ENCODE measurements at places on chromosomes 2 and 18.

- DNase-seq, result no peak
Observed at GRCh38 chr2:140679752-140680151, 1451.1 kb downstream of the LRP1B start.

GRCh38 chr2:191556463-191556862, 121.5 kb upstream of the NABP1 start:
- no peak for DNase-seq

DNA sequence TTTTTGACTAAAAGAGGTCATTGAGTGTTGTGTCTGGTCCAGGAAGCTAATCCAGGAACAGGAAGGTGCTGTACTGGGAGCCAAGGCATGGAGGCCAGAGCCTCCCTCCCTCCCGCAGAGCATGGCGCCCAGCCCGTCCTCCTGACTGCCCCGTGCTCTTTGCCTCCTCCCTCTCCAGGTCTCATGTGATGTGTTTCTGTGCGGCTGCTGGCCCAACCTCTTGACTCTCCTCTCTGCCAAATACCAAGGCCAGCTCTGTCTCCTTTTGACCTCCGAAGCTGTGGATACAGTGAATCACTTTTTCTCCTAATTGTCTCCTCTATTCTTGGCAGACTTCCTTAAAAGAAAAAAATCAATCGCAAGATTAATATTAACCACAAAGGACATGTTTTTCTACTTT, 284.1 kb downstream of the PHLPP1 start:
- peak; percentile 27 for DNase-seq

DNA sequence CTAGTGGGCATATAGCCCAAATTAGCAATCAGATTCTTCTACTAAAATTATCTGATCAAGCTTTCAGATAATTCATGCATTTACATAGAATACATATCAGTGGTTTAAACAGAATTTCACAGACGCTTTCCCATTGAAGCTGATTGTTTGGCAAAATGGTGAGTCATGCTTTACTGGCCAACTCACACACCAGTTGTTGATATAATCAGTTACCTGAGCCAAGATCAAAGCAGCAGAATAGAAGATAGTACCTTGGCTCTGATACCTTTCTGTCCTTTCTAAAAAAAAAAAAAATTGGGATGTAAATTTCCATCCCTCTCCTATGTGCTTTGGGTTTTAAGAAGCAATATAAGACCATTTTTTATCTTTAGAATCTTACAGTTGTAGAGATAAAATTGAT, 178.0 kb downstream of the MCFD2 start:
- DNase-seq, result peak; percentile 34

GRCh38 chr2:101157272-101157671, 6.1 kb upstream of the TBC1D8 start:
- DNase-seq, result no peak

GRCh38 chr2:9217838-9218770, 11.5 kb downstream of the ASAP2 start:
- DNase-seq, result no peak

GRCh38 chr2:158968396-158969161, at the start of gene TANC1:
TANC1 (plus strand) TSS chr2:158968640; CDS start chr2:159065911, 97,271 bp downstream.
- DNase-seq, result peak; percentile 94

DNA sequence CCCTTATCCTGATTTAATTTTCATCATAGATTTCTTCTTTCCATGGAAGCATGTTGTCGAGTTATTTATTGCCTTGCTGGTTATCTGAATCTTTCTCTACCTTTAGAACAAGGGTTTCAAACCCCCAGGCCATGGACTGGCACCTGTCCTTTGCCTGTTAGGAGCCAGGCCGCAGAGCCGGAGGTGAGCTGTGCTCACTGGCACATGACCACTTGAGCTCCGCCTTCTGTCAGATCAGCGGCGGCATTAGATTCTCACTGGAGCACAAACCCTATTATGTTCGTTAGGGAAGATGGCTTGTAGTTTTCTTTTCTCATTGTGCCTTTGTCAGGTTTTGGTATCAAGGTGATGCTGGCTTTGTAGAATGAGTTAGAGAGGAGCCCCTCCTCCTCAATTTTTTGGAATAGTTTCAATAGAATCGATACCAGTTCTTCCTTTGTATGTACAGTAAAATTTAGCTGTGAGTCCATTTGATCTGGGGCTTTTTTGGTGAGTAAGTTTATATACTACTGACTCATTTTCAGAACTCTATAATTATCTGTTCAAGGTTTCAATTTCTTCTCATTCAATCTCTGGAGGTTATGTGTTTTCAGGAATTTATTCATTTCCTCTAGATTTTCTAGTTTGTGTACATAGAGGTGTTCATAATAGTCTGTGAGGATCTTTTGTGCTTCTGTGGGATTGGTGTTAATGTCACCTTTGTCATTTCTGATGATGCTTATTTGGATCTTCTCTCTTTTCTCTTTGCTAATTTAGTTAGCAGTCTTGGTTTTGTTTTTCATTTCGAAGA, 668.0 kb upstream of the FAM98A start:
- DNase-seq, result no peak

GRCh38 chr18:58887613-58887963, 22.9 kb downstream of the ZNF532 start:
- DNase-seq, result no peak

- DNase-seq, result no peak
Observed at GRCh38 chr2:44245083-44245861, 30.0 kb upstream of the SLC3A1 start.

- DNase-seq, result no peak
Observed at GRCh38 chr2:14751581-14751980, 119.1 kb downstream of the LRATD1 start.

GRCh38 chr2:235692671-235693171, 198.9 kb downstream of the AGAP1 start:
- no peak for DNase-seq

DNA sequence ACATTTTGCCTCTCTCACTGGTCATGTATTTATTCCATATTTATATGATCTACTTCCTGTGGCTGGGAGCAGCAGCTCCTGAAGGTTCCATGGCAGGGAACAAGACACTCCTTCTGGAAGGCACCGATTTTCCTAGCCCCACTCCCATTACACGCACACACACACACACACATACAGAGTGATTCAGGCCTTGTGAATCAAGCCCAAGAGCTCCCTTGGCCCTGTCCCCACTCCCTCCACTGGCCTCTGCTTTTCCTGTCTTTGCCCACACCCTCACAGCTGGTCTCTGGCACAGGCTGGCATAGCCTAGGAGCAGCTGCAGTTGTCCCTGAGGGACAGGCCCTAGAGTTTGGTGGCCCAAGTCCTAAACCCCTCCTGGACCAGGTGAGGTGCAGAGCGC, 201.7 kb downstream of the NAPG start:
- DNase-seq, result peak; percentile 39

DNA sequence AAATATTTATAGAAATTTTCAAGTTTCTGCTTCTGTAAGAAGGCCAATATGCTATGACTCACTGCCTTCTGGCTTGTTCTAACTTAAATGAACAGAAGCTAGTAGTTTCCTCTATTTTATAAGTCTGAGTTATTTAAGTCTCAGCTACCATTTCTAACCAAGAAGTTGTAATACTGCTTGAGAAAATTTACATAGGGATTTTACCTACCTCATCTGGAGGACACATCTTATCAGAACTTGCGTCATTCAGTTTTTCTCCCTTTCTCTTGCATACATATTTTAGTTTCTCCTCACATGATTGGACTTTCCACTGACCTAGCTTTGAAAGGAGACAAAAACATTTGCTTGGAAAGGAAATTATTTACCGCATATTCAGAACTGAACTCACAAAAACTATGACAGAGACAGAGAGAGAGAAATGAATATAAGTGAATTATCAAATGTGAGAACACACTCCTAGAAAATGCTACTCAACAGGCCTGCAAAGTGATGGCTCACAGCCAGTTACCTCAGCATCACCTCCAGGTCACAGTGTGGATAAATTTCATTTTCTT, 81.1 kb upstream of the CD302 start:
- DNase-seq, result peak; percentile 25

DNA sequence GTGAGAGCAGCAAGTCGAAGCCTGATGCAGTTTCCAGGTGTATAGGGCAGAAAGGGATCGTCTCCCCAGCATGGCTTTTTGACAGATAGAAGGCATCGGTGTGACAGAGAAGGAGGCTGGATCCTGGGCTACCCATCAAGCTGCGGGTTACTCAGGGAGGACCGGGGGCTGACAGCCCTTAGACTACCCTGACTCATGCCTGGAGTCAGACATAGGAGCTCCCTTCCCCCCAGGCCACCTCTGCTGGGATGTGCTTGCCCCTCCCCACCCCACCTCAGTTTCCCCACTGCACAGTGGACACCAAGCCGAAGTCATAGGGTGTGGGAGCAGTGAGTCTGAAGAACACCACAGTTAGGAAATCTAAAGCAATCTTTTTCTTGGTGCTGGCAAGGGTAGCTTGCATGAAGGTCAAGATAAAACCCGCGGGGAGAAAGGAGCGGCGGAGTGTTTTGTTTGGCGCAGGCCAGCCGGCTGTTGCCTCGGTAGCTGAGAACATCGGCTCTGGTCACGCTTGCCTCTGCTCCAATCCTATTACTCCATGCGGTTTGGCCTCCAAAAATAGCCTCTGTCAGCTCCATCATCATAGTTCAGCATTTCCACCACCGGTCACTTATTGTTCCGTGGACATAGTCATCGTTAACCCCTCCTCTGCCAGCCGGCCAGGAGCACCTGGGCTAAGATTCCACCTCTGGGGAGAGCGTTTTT, 169.2 kb upstream of the GLI2 start:
- DNase-seq, result peak; percentile 48

- no peak for DNase-seq
Observed at GRCh38 chr2:12270876-12271588, 445.7 kb upstream of the TRIB2 start.

- no peak for DNase-seq
Observed at GRCh38 chr18:64091526-64091925, 57.4 kb downstream of the LINC00305 start.

DNA sequence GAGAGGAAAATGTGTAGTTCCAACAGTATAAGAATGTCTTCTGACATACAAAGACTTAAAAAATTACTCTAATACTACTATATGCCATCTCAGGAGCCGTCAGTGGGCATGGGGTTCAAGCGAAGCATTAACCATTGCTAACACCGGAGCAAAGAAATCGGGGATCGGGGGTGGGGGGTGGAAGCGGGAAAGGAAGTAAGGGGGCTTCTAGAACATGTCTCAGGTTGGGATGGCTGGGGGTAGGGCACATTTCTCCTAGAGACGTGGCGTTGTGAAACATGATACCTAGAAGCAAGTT, 702 bp downstream of the LMAN1 start:
- peak; percentile 78 for DNase-seq

- no peak for DNase-seq
Observed at GRCh38 chr18:49412679-49413078, 47.8 kb downstream of the DYM start.

DNA sequence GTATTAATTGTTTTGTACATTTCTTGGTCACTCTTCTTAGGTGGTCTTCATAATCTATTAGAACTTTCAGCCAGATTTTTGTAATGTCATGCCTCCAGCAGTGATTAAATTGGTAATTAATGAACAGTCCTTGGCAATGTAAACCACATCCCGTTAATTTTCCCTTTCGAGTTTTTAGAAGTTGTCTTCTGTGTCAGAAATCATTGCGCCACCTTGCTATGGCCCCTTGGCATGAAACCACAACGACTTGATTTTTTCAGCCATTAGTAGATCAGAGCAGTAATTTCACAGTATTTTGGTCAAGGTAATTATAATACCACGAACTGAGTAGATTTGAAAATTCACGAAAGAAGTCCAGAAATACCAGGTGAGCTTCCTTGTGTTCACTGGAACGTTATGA, 86.0 kb upstream of the OTX1 start:
- DNase-seq, result no peak

- DNase-seq, result no peak
Observed at GRCh38 chr18:50569930-50570329, 10.0 kb downstream of the MAPK4 start.

- peak; percentile 28 for DNase-seq
Observed at GRCh38 chr2:191942090-191942738, 95.3 kb upstream of the CAVIN2 start.

DNA sequence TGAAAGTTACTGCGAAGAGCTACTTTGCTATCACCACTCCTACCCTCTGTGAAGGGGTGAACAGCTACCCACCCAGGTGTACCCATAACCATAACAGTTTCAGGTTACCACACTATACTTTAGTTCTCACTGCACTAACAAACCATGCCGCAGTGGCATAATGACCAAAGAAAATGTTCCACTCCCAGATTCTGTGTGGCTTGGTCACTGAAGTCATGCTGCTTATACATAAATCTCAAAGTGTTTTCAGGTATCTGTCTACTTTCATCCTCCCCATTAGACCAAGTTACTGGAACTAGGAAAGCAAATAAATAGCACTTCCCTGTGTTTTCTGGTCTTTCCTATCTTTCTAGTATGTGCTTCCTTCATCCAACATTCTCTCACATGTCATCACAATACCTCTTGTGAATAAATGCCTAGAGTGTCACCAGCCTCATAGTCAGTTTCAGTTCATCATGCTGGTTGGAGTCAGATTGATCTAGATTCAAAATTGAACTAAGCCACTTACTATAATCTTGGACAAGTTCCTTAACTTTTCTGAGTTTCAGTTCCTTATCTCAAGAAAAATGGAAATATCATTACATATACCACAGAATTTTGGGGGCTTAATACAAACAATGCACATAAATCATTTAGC, 293.6 kb downstream of the FSIP2 start:
- DNase-seq, result no peak

DNA sequence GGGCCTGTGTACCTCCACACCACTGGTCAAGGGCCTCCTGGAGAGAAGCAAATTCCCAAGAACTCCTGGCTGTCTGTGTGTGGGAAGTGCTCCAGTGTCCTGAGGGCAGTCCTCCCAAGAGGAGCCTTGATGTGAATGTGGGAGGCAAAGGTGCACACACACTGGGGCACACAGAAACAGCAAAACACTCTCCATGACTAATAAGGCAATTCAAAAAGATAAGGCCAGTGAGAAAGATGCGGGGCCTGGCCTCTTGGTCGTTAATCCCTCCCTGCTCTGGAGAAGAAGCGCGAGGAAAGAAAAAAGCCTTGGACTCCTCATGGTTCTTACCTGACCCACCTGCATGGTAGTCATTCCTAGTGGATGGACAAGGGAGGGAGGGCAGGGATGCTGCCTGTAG, 373.2 kb downstream of the SLC4A3 start:
- no peak for DNase-seq

DNA sequence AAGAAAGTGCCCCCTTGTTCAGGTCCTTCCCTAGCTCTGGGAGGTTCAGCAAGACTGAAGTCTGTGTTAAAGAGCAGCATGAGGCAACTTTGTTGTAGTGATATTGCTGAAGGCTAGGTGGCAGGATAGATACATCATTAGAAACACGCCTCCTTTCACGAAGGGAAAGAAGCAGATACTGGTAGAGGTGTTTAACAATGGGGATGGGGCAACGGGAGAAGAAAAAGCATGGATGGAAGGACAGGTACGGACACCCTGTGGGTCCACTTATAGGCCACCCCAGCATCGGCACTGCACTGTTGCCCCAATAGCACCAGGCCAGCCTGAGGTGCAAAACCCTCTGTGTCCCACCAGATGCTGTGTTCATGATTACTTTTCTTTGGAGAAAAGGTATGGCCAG, 3.5 kb upstream of the IGFBP5 start:
- DNase-seq, result peak; percentile 68

DNA sequence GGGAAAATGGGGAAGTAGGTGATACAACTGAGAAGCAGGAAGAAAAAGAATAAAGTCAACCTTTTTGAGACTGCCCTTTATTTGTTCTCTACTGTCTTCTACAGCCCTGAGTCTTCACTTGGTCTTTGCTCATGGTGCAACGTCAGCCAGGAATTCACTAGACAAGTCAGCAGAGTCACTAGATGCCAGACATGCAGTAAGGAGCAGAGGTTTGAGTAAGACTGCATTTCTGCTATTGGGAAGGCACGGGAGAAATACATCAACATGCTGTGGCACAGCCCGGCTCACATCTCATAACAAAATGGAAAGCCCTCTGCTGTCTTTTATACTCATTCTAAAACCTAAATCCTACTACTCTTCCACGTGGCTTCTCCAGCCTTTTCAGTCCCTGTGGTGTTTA, 67.1 kb downstream of the PRELID3A start:
- DNase-seq, result no peak
